ENCODE measurements at places on chromosomes 6 and 20.
A peak's percentile ranks its signal among the peaks of the same experiment; 100 is the strongest.

- no peak for DNase-seq
Observed at GRCh38 chr20:20365480-20366161, 2.3 kb upstream of the INSM1 start.

- no peak for DNase-seq
Observed at GRCh38 chr20:36895036-36895435, 19.1 kb downstream of the TLDC2 start.

- DNase-seq, result no peak
Observed at GRCh38 chr6:130524552-130524951, 158.7 kb downstream of the TMEM200A start.

GRCh38 chr6:53598265-53598907, 53.5 kb upstream of the GCLC start:
- DNase-seq, result no peak

- no peak for DNase-seq
Observed at GRCh38 chr20:34175879-34176278, 63.8 kb upstream of the EIF2S2 start.

DNA sequence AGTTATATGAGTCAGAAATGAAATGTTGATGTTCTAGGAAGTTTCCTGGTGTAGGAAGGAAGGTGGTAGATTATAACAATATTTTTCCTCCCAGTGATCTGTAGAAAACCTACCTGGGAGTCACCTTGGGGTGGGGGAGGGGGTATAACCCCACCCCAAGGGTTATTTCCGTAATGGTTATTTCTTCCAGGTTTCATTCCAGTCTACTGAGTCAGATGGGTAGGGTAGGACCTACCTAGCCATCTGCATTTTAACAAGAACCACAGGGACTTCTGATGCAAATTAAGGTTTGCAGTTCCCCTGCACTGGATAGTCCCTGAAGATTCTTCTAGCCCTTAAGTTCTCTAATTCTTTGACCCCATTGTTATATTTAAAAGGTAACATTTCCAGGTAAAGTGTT, 88.9 kb downstream of the ARMC2 start:
- no peak for DNase-seq

DNA sequence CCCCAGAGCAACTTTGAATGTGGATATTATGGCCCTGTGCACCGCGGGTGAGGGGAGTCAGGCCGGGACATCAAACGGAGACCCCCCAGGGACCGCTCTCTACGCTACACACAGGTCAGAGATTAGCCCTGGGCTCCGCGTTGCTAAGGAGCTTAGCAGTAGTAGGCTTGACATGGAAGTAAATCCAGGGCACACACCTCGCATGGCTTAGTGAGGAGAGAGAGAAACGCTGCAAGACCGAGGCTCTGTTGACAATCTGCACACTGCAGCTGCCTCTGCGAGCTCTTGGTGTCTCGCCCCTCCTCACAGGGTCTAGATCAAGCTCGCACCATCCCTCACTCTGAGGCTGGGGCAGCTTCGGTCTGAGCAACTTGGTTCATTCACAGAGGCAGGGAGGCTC, 116.1 kb upstream of the CDH4 start:
- no peak for DNase-seq

- DNase-seq, result no peak
Observed at GRCh38 chr20:46545077-46545826, 5.2 kb downstream of the OCSTAMP start.

DNA sequence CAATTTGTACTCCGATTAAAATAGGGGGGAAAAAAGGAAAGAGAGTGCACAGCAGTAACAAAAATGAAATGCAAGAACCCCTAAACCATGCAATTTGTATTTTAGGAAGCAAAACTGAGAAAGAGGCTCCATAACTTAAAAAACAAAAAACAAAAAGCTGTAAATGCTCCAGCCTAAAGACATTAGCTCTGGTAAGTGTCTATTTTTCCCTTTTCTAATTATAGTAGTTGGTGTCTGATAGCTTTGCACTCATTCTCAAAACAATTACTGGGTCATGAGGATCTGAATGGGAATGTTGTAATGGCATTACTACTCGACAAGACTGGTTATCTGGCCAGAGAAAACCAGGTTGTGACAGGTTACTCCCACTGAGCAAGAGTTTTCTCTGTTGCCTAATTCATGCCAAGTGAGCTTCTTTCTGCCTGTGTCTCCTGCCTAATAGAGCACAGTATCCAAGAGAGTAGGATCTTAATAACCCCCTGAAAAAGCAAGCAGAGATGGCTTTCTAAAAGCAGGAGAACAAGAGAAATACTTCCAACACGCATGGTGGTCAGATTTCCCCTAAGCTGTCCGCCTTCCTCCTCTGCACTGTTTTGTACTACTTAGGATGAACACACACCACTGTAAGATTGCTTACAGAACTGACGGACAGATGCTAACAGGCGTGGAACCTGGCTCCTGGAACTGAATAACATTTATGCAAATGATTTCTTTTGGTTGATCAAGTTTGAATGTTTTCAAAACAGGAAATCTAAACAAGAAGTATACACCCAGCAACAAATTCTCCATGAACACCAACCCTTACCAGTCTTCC, 86.4 kb downstream of the FKBP5 start:
- DNase-seq, result no peak

- DNase-seq, result peak; percentile 30
Observed at GRCh38 chr6:155188707-155189496, 74.9 kb upstream of the CLDN20 start.

DNA sequence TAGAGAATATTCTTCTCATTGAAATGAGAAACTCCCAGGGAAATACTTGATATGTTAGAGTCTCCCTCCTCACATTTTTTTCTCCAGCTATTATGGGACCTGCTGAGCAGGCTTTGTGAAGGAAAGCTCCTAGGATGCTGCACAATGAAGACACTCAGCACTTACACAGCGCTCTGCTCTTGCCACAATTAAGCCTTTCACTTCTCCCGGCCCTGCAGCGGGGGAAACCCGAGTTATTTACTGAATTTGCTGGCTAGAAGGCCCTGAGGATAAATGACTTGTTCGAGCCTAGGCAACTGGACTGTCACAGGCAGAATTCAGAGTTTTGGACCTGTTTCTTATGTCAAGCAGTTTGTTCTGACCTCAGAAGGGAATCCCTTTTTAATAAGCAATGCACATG, 102.0 kb downstream of the MAP3K7 start:
- DNase-seq, result no peak

DNA sequence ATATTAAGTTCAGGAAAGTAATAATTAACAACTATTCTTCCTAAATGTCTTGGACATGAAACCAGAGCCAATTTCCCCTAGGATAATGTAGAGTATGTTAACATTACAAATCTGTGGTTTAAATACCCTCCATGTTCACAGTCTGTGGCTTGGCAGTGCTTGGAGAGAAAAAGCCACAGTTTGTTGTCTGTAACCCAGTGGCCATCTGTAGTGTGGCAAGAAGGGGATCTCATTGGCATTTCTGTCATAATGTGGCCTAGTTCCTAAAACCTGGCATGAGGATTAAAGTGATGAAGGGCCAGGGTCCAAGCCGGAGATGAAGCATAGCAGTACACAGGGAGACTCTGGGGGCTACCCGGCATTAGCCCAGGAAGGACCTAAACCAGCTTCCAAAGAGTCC, 31.2 kb downstream of the SYNE1 start:
- DNase-seq, result no peak

GRCh38 chr6:34236131-34236442, 586 bp upstream of the HMGA1 start:
- DNase-seq, result peak; percentile 62

DNA sequence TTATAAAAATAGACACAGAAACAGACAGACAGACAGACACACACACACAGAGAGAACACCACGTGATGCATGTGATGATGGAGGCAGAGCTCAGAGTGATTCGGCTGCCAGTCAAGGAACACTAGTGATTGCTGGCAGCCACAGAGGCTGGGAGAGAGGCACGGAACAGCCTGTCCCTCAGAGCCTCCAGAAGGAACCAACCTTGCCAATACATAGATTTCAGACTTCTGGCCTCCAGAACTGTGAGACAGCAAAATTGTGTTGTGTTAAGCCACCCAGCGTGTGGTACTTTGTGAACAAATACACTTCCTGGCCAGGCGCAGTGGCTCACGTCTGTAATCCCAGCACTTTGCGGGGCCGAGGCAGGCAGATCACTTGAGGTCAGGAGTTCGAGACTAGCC, 9.5 kb upstream of the PARD6B start:
- DNase-seq, result no peak

DNA sequence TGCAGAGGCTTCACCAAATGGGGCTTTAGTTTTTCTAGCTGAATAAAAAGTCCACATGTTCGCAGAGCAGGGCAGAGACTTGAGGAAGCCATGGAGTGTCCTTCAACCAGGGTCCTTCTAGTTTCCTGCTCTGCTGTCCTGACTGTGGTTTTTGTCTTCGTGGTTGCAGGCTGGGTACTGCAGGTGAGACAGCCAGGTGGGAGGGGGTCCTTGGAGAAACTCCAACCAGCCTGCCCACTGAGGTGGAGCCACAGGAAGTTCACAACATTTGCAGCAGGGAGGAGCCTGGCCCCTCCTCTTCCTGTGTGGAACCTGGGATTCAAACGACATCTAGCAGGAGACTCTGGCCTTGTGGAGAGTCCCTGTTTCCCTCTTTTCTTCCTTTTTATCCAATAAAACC, 68.8 kb upstream of the MYLIP start:
- peak; percentile 26 for DNase-seq

DNA sequence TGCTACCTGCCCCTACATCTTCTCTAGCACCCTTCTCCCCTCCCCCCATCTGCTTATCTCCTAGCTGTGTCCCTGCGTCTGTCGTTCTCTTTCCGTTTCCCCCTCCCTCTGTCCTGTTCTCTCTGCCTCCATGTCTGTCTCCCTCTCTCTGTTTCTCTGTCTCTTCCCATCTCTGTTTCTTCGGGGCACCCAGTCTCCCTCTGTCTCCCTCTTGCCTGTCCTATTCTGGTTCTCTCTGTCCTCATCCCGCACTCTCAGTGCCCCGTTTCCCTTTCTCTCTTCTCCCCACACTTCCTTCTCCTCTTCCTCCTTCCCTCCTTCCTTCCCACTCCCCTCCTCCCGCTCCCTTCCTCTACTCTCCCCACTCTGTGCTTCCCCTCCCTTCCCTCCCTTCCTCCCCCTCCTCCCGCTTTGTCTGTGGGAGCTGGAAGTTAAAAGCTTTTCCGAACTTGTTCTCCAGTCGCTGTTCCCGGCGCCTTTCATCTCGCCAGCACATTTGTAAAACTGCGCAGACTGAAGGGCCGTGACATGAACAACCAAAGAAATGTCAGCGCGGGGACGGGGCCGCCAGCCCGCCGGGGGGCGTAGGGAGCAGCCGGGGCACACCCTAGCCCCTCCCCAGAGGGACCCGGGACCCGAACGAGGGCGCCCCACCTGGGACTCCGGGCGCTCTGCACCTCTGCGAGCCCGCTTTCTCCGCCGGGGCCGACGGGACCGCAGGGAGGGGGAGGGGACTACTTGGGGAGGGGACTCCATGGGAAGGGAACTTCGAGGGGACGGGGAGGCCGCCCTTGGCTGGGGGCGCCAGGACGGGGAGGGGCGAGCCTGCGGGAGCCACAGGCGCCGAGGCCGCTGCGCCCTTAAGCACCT, 4.0 kb upstream of the CDH22 start:
- no peak for DNase-seq

DNA sequence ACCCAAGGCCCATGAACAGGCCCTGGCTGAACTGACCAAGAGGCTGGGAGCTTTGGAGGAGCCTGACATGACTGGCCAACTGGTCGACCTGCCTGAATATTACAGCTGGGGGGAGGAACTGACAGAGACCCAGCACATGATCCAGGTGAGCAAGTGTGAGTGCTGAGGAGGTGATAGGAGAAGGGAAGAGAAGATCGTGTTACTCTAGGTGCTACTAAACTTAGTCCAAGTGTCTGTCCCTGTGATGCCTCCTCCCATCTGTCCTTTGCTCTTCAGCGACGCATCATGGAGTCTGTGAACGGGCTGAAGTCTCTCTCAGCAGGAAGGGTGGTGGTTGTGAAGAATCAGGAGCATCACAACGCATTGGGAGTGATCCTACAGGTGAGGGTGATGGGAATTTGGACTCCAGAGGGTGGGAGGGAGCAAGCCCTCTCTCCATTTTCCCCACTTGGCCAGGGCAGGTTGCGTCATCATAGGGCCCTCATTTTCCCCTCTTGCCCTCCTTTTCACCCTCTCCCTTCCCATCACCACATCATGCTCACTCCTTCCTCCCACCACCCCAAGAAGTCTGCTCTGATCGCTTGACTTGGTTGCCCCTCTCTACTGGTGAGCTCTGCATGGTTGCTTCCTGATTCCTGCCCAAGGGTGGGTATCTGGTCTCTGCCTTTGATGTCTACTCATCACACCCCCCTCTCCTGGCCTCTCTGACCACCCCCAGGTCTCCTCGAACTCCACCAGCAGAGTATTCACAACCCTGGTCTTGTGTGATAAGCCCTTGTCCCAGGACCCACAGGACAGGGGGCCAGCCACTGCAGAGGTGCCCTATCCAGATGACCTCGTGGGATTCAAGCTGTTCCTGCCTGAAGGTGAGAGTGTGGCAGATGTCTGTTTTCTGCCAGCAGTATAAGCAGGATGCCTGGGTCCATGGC, 4.7 kb downstream of the DXO start:
- no peak for DNase-seq

- DNase-seq, result no peak
Observed at GRCh38 chr6:170106906-170107525, 183.9 kb downstream of the DLL1 start.

DNA sequence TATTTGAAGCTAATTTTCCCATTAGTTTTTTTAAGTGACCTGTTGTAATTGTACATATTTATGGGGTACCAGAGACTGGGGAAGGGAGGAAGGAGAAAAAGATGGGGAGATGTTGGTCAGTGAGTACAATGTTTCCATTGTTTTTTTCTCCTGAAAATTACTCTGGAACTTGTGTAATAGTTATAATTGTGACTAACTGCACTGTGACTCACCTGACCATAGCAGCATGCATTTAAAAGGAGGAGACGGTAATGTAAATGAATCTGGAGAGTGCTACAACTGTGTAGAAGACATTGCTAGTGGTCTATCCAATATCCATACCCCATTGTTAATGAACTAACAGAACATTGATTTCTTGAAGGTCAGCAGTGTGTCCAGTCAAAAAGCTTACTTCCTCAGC, 133.4 kb downstream of the RFPL4B start:
- no peak for DNase-seq

DNA sequence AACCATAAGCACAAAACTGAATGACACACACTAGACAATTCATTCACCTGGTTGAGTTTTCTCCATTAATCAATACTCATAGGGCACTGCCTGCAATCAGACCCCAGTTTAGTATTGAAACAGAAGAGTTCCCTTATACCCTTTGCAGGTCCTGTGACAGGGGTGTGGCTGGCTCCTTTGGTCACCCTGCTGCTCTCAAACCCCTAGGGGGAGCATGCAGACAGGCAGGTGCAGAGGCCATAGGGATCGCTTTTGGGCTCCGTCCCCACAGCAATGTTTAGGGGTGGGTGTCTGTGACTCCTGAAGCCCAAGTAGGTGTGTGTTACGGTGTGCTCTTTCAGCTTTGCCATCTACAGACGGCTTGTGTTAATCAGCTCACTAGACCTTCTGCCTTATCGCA, 210.4 kb downstream of the CENPW start:
- no peak for DNase-seq

All from NCI-H1417 (cell line).